ENCODE measurements at places on chromosomes 11 and 22.

DNA sequence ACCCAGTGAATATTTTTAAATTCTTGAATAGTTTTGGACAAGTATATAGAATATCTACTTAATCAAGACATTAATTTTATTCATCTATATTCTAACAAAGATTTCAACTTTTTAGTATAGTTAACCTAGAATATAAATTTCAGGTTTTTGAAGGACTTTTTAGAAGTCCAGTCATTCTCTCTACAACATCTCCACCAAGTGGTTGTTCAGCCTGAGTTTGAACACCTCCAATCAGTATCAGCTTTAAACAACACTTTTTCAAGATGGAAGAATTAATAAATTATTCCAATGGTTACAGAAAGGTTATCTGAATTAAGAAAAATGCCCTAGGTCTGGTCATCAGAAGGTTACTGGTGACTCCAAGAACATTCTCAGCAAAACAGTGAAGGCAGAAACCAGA, 31.8 kb downstream of the EIF3M start:
- DNase-seq = no peak

GRCh38 chr11:130634961-130635473, 186.6 kb downstream of the ADAMTS15 start:
- no peak for DNase-seq

- DNase-seq = no peak
Measured at GRCh38 chr11:32326522-32326921, 108.8 kb downstream of the WT1 start.

DNA sequence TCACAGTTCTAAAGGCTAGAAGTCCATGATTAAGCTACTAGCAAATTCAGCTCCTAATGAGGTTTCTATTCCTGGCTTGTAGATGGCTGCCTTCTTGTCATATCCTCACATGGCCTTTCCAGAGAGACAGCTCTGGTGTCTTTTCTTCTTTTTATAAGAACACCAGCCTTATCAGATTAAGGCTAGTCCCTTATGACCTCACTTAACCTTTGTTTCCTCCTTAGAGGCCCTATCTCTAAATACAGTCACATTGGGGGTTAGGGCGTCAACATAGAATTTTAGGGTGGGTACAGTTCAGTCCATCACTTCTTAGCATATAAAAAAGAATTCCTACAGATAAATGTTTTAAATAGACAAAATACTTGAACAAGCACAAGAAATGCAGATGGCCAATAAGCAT, 18.2 kb upstream of the CLPB start:
- no peak for DNase-seq

GRCh38 chr22:25130462-25130861, 69.2 kb upstream of the CRYBB3 start:
- DNase-seq = no peak

GRCh38 chr11:36088266-36088972, 144.6 kb downstream of the LDLRAD3 start:
- no peak for DNase-seq
